Activated CD4-positive, alpha-beta memory T cell treated with anti-CD3 and anti-CD28 coated beads for 36 hours (primary cell): ENCODE measurements at places on chromosomes 7 and 10.

DNA sequence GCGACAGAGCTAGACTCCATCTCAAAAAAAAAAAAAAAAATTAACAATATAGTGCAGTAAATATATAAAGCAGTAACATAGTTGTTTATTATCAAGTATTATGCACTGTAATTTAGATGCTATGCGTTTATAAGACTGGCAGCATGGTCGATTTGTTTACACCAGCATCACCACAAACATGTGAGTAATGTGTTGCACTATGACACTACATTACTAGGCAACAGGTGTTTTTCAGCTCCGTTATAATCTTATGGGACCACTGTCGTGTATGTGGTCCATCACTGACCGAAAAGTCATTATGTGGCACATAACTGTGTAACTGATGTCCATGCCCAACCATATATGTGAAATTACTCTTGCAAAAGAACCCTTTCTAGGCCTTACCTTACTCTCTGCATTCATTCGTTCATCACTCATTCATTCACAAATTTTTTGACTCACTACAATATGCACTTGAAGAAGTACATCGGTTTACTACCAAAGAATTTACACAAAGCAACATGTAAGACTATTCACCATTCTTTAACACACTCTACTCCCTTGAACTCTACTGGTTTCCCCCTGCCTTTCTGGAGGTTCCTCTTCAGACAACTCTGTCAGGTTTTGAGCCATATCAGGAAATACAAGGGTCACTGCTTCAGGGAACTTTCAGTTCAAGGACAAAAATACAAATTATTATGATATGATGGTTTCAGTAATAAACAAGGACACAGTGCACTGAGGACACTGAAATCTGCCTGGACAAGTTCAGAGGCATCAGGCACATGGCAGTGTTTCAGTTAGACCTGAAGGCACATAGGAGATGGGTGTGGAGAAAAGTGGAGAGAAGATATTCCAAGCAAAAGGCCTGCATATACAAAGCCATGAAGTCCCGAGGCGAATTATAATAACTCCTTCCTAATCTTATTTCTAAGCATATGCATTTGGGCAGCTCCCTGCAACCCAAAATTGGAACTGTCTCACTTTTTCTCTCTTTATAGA, 17.4 kb downstream of the ITGB1 start:
- no peak for DNase-seq
- no peaks in the 10 kb centered on the region for H3K27me3 ChIP-seq
- peaks cover 8% of the 10 kb centered on the region for H3K36me3 ChIP-seq

GRCh38 chr7:136585954-136586670, 282.3 kb upstream of the CHRM2 start:
- no peak overlapping the region for H3K27ac ChIP-seq
- H3K4me3 ChIP-seq, result no peak overlapping the region
- H3K4me1 ChIP-seq, result no peaks in the 10 kb centered on the region
- no peaks in the 10 kb centered on the region for H3K27me3 ChIP-seq
- DNase-seq, result no peak

- no peak for DNase-seq
- H3K27me3 ChIP-seq, result peaks cover 1% of the 10 kb centered on the region
- no peaks in the 10 kb centered on the region for H3K36me3 ChIP-seq
- H3K4me1 ChIP-seq, result no peaks in the 10 kb centered on the region
- H3K4me3 ChIP-seq, result no peak overlapping the region
- H3K27ac ChIP-seq, result no peak overlapping the region
Observed at GRCh38 chr10:94105226-94105625, 111.5 kb downstream of the PLCE1 start.

- DNase-seq, result no peak
- H3K4me3 ChIP-seq, result no peak overlapping the region
Observed at GRCh38 chr10:118116715-118117449, 70.1 kb upstream of the RAB11FIP2 start.
